Type B pancreatic cell (in vitro differentiated cells): ENCODE measurements at places on chromosomes 12 and 14.

- H3K27ac ChIP-seq: no peak overlapping the region
- no peaks in the 10 kb centered on the region for H3K27me3 ChIP-seq
- DNase-seq: no peak
- no peaks in the 10 kb centered on the region for H3K36me3 ChIP-seq
- no peaks in the 10 kb centered on the region for H3K4me1 ChIP-seq
- no peak overlapping the region for H3K4me3 ChIP-seq
Observed at GRCh38 chr14:32897698-32898064, 41.0 kb upstream of the NPAS3 start.

- H3K36me3 ChIP-seq: peaks cover 36% of the 10 kb centered on the region
- H3K27me3 ChIP-seq: no peaks in the 10 kb centered on the region
- no peak overlapping the region for H3K4me3 ChIP-seq
Observed at GRCh38 chr12:62689042-62689839, 222.6 kb downstream of the MON2 start.

GRCh38 chr14:33569821-33570687 lies 380.8 kb downstream of the EGLN3 start:
- peak overlapping the region; percentile 15 for H3K4me3 ChIP-seq
- H3K4me1 ChIP-seq: peaks cover 30% of the 10 kb centered on the region
- no peak overlapping the region for H3K27ac ChIP-seq
- no peaks in the 10 kb centered on the region for H3K36me3 ChIP-seq

GRCh38 chr14:22271838-22272799 lies 316.9 kb downstream of the DAD1 start:
- H3K27me3 ChIP-seq: peaks cover 17% of the 10 kb centered on the region
- H3K4me3 ChIP-seq: no peak overlapping the region
- no peak for DNase-seq
- no peaks in the 10 kb centered on the region for H3K36me3 ChIP-seq
- peaks cover 13% of the 10 kb centered on the region for H3K4me1 ChIP-seq
- no peak overlapping the region for H3K27ac ChIP-seq

DNA sequence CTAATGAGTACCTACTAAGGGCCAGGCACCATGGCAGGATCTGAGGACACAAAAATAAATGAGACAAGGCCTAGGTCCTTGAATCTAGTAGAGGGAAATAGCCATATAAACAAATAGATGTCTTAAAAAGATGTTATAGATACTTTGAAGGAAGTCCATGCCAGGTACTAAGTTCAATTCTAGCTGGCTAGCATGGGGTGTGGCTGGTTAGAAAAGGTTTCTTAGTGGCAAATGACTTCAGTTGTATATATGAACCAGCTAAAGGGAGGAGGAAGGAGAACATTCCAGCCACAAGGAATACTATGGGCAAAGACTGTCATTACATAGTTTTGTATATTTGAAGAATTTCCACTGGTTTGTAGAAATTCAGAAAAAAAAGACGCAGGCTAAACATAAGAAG lies 133.6 kb upstream of the BMP4 start:
- no peaks in the 10 kb centered on the region for H3K36me3 ChIP-seq
- no peak for DNase-seq
- H3K4me1 ChIP-seq: no peaks in the 10 kb centered on the region
- no peak overlapping the region for H3K27ac ChIP-seq

DNA sequence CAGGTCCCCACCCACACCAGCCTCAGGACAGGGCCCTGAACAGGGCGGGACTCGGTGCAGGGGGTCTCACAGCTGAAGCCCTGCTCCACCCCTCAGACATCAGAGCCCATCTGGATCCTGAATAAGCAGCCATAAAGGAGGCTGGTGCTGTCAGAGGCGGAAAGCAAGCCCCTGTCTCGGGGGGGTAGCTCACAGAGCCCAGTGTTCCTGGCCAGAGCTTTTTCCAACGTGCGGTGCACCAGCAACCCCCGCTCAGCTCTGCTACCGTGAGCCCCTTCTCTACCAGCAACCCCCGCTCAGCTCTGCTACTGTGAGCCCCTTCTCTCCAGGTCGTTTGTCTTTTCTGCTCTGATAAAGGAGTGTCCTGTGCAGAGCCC lies 136.5 kb upstream of the SFSWAP start:
- H3K27ac ChIP-seq: no peak overlapping the region
- H3K4me1 ChIP-seq: peaks cover 13% of the 10 kb centered on the region
- no peaks in the 10 kb centered on the region for H3K36me3 ChIP-seq
- H3K27me3 ChIP-seq: peaks cover 47% of the 10 kb centered on the region

DNA sequence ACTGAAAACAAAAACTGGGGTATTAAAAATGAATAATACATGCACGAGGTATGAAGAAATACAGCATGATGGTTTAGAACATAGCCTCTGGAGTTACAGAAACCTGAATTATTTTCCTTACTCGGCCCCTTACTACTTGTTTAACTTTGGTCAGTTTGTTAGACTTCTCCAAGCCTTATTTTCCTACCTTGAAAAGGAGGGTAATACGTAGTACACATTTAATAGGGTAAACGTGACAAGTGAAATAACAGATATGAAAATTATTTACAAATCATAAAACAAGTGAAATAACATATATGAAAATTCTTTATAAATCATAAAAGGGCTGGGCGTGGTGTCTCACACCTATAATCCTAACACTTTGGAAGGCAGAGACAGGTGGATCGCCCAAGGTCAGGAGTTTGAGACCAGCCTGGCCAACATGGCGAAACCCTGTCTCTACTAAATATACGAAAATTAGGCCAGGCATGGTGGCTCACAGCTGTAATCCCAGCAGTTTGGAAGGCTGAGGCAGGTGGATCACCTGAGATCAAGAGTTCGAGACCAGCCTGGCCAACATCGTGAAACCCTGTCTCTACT lies 11.4 kb upstream of the PKP2 start:
- no peaks in the 10 kb centered on the region for H3K36me3 ChIP-seq
- H3K27me3 ChIP-seq: peaks cover 8% of the 10 kb centered on the region
- H3K4me3 ChIP-seq: no peak overlapping the region

DNA sequence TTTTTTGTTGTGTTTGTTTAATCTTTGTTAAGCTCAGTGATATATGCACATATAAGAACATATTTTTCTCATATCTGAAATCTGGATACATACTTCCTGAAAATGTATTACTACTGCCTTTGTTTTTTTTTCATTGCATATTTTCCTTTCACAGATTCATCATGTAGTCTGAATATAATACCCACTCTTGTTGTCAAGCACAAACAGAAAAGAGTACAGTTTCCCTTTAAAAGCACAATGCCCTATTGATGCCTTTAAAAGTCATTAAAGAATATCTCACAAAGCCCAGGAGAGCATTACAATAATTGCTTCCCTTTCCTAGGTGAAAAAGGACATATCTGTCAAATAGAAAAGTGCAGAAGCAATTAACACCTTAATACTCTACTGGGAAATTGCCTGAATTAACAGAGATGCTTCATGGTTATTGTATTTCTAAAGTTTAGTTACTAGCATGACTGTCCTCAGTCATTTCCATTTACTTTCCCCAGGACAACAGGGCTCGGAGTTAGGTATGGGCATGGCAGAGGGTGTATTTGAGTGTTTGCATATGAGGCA lies 107.4 kb downstream of the GRIP1 start:
- no peak for DNase-seq
- H3K27me3 ChIP-seq: no peaks in the 10 kb centered on the region
- H3K4me1 ChIP-seq: no peaks in the 10 kb centered on the region
- H3K4me3 ChIP-seq: no peak overlapping the region
- no peak overlapping the region for H3K27ac ChIP-seq

GRCh38 chr12:47052274-47052673 lies 27.1 kb upstream of the PCED1B start:
- no peaks in the 10 kb centered on the region for H3K27me3 ChIP-seq
- H3K4me3 ChIP-seq: no peak overlapping the region
- no peaks in the 10 kb centered on the region for H3K4me1 ChIP-seq
- no peak for DNase-seq
- no peaks in the 10 kb centered on the region for H3K36me3 ChIP-seq

- H3K4me3 ChIP-seq: peak overlapping the region; percentile 57
- no peaks in the 10 kb centered on the region for H3K36me3 ChIP-seq
- peak; percentile 78 for DNase-seq
Observed at GRCh38 chr14:68819260-68819691, 26.4 kb upstream of the ZFP36L1 start.

DNA sequence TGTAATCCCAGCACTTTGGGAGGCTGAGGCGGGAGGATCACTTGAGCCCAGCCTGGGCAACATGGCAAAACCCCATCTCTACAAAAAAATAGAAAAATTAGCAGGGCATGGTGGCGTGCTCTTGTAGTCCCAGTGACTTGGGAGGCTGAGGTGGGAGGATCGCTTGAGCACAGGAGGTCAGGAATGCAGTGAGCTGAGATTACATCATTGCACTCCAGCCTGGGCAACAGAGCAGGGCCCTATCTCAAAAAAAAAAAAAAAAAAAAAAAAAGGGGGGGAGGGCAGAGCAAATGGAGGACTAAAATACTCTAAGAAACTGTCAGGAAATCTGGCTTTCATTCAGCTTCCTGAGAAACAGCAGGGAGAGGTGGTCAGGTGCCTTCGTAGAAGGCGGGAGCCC lies 31.7 kb upstream of the TSPAN9 start:
- no peaks in the 10 kb centered on the region for H3K36me3 ChIP-seq
- DNase-seq: no peak
- H3K27ac ChIP-seq: no peak overlapping the region
- no peak overlapping the region for H3K4me3 ChIP-seq

GRCh38 chr12:53419756-53420155 lies 3.9 kb upstream of the AMHR2 start:
- H3K4me1 ChIP-seq: peaks cover 33% of the 10 kb centered on the region
- peak overlapping the region; percentile 19 for H3K27ac ChIP-seq
- no peaks in the 10 kb centered on the region for H3K27me3 ChIP-seq
- no peak overlapping the region for H3K4me3 ChIP-seq

DNA sequence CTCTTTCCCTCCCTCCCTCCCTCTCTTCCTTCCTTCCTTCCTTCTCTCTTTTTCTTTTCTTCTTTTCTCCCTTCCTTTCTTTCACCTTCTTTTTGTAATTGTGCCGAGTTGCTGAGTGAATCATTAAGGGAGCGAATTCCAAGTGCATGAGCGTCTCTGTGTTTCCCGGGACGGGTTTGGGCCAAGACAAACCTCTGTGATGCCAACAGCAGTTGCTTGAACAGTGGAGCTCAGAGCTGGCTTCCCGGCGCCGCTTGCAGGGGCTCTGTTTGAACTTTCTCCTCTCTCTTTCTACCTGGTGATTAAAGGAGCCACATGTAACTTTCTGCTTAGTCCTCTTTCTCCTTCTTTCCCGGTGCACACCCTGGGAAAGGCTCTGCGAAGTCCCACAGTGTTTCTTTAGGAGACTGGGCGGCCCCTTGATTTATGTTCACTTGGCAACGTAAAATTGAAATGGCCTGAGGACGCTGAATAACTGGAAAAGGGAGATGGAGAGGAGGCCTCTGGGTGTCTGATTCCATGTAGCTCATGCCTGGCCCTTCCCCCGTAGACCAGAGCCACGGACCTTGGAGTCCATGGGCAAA lies 33.7 kb upstream of the MAP1LC3B2 start:
- peaks cover 20% of the 10 kb centered on the region for H3K27me3 ChIP-seq
- H3K36me3 ChIP-seq: no peaks in the 10 kb centered on the region
- H3K4me3 ChIP-seq: peak overlapping the region; percentile 66
- H3K4me1 ChIP-seq: peaks cover 34% of the 10 kb centered on the region

GRCh38 chr14:77562681-77563080 lies 53.8 kb downstream of the SPTLC2 start:
- no peak overlapping the region for H3K4me3 ChIP-seq
- no peak overlapping the region for H3K27ac ChIP-seq
- H3K4me1 ChIP-seq: no peaks in the 10 kb centered on the region
- peaks cover 26% of the 10 kb centered on the region for H3K36me3 ChIP-seq

GRCh38 chr12:8780389-8780788 lies 42.0 kb upstream of the A2ML1 start:
- H3K36me3 ChIP-seq: peaks cover 34% of the 10 kb centered on the region
- no peak overlapping the region for H3K27ac ChIP-seq
- H3K4me1 ChIP-seq: no peaks in the 10 kb centered on the region
- no peak for DNase-seq

DNA sequence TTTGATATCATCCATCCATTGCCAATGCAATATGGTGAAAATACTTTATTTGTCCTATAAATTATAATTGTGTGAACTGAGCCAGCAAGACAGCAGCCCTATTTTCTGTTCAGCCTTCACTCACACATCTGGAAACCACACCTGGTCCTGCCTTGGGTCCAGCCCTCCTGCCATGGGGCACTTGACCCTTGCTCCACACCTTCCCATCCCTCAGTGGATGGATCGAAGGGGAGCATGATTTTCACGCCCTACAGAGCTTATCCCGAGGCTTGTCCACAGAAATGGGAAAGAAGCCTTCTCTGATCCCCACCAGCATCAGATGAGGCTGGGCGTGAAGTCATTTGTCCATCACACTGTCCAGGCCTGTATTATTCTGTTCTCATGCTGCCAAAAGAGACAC lies 10.1 kb downstream of the TMEM132D start:
- DNase-seq: no peak
- peaks cover 44% of the 10 kb centered on the region for H3K27me3 ChIP-seq
- H3K4me3 ChIP-seq: no peak overlapping the region

GRCh38 chr14:51613416-51613815 lies 38.3 kb upstream of the FRMD6 start:
- DNase-seq: no peak
- H3K27ac ChIP-seq: no peak overlapping the region
- no peaks in the 10 kb centered on the region for H3K36me3 ChIP-seq
- H3K4me1 ChIP-seq: peaks cover 48% of the 10 kb centered on the region
- no peak overlapping the region for H3K4me3 ChIP-seq

DNA sequence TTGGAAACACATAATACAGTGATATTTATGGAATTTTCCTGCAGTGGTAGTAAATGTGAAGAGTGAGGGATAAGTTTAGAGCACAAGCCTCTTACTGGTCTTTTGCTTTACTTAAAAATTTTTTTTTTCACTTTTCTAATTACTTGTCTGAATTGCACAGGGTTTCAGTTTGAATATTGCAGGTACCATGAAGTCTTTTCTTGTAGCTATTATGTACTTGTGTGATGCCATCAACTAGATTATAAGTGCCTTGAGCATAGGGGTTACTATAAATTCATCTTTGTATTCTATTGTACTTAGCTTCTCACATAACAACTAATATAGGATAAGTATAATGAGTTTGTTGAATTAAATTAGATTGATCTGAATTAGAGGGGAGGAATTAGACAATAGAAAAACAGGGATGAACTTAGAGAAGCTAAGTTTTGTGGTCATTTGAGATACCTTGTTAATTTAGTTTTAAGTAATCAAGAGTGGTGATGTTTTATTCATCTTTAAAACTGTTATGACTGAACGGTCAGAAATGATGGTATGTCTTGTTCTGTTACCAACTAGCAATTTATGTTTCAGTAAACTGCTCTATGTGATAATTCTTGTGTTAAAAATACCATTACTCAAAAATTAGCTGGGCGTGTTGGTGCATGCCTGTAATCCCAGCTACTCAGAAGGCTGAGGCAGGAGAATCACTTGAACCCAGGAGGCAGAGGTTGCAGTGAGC lies 42.1 kb downstream of the CCDC91 start:
- H3K27me3 ChIP-seq: no peaks in the 10 kb centered on the region
- no peak overlapping the region for H3K4me3 ChIP-seq
- peaks cover 20% of the 10 kb centered on the region for H3K36me3 ChIP-seq
- DNase-seq: no peak
- no peaks in the 10 kb centered on the region for H3K4me1 ChIP-seq
